Activated CD4-positive, alpha-beta T cell treated with anti-CD3 and anti-CD28 coated beads, Interleukin-2, amount 50 U/mL, for 4 hours (primary cell): ENCODE measurements at places on chromosomes 2 and 18.

- no peak for DNase-seq
These were observed 4.2 kb downstream of the UGT1A1 start for GRCh38 chr2:233764264-233764663.

DNA sequence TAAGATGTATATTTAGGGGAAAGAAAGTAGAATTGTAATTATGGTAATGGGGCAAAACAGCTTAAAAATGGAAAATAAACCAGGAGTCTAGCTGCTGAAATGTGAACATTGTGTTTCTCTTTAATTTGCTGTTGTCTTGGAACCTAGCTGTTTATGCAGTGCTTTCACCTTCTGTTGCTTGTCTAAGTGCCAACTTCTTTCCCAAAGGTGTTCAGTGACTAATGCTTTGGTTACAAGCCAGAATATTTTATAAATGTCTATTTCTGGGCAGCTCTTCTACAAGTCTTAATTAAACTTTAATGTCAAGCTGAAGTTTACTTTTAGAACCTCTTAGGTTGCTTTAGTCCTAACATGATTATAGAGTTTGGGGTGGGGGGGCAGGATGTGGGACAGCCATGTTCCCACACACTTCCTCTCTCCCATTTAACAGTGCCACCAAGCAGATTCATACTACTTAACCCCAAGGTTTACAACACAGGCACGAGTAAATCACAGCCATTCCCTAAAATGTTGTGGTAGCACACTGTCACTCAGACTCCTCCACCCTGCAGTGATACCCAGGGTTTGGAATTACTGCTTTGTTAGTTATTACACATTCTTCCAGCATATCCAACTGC is 60.6 kb downstream of the ITGA4 start:
- DNase-seq = peak; percentile 0

DNA sequence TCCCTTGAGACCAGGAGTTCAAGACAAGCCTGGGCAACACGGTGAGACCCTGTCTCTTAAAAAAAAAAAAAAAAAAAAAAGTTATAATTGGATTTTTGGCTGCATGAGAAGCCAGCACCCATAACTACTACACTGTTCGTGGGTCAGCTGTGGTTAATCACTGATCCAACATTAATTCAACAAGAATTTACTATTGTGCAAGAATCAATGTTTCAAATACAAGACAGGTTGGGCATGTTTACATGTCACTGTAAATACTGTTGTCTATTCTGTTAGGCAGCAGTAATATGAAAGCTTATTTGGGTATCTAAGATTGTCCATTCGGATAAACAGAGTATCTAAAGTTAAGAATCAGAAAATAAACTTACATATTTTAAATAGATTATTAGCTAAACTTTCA is 62.3 kb downstream of the ESCO1 start:
- DNase-seq = no peak

GRCh38 chr2:162574615-162575452 is 230.9 kb downstream of the GCA start:
- no peak for DNase-seq

GRCh38 chr2:30239986-30240752 is 8.8 kb downstream of the LBH start:
- DNase-seq = no peak

DNA sequence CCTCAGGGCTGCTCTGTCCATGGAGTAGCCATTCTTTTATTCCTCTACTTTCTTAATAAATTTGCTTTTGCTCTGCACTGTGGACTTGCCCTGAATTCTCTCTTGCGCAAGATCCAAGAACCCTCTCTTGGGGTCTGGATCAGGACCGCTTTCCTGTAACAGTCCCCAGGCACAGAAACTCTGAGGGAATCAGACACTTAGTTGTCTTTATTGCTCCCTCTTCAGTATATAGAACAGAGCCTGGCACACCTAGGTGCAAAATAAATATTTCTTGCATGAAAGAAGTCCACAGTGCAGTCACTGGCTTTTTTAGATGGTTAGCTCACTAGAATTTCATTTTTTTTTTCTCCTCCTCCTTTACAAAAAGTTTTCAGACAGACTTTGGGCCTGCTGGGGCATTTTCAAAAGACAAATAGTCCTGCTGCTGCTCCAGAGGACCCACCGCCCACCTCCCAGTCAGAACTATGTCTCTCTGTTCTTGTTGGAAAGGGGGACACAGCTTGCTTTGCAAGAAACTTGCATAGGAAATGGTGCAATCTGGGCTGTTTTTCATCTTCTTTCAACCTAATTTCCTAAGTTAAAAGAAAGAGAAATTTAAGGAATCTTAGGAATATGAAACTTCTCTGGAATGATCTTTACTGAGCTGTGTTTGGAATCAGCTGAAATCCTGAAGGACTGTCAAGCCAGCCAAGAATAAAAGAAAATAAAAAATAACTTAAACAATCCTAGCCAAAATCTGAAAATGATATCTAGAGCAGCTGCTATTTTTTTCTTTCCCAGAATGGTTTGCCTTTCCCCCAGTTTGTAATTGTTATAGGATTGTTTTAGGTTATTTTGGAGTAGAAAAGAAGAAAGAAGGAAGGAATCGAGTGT is 31.7 kb upstream of the MAP4K3 start:
- no peak for DNase-seq

GRCh38 chr2:15939556-15939853 is 845 bp upstream of the MYCN start:
- DNase-seq = peak; percentile 15

- no peak for DNase-seq
These were observed 323.1 kb downstream of the RBM43 start for GRCh38 chr2:150938527-150938926.

- no peak for DNase-seq
These were observed 97.2 kb downstream of the VAPA start for GRCh38 chr18:10011061-10011460.
